Transverse colon (tissue), 4 donors: ENCODE measurements at places on chromosomes 7 and 10.
A peak's percentile ranks its signal among the peaks of the same experiment; 100 is the strongest.

DNA sequence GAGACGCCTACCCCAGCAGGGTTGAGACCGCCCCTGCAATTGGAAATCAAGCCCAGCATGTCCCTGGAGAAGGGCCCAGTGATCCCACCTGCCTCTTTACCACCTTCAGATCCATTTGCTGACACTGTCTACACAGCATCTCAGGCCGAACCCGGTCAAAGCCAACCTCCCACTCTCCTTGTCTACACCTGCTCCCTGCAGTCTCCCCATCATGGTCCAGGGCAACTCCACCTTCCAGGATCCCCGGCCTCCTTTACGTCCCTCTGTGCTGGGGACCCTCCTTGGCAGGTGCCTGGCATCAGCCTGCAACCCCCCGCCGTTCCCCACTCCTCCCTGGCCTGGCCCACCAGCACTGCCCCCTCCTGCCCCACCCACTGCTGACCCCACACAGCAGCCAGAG lies 227.2 kb downstream of the PAXIP1 start:
- no peaks in the 10 kb centered on the region for H3K27me3 ChIP-seq
- DNase-seq = no peak
- H3K27ac ChIP-seq = no peak overlapping the region
- no peaks in the 10 kb centered on the region for H3K4me1 ChIP-seq
- H3K36me3 ChIP-seq = no peaks in the 10 kb centered on the region
- H3K4me3 ChIP-seq = no peak overlapping the region

GRCh38 chr10:28284126-28284525 lies 18.7 kb downstream of the MPP7 start:
- H3K27me3 ChIP-seq = no peaks in the 10 kb centered on the region
- no peak for DNase-seq
- H3K4me1 ChIP-seq = no peaks in the 10 kb centered on the region
- no peaks in the 10 kb centered on the region for H3K36me3 ChIP-seq
- no peak overlapping the region for H3K4me3 ChIP-seq
- H3K27ac ChIP-seq = no peak overlapping the region

GRCh38 chr10:92619368-92619767 lies 26.4 kb downstream of the KIF11 start:
- H3K4me3 ChIP-seq = no peak overlapping the region
- H3K27me3 ChIP-seq = no peaks in the 10 kb centered on the region
- no peak for DNase-seq

- no peaks in the 10 kb centered on the region for H3K4me1 ChIP-seq
- H3K27me3 ChIP-seq = peaks cover 5% of the 10 kb centered on the region
- no peak overlapping the region for H3K27ac ChIP-seq
- no peaks in the 10 kb centered on the region for H3K36me3 ChIP-seq
- DNase-seq = no peak
Measured at GRCh38 chr7:70810558-70811139, 321.3 kb upstream of the GALNT17 start.

- no peak overlapping the region for H3K27ac ChIP-seq
- H3K4me3 ChIP-seq = no peak overlapping the region
- DNase-seq = no peak
Measured at GRCh38 chr7:34075523-34076370, 170.4 kb downstream of the BMPER start.

GRCh38 chr7:13109201-13109600 lies 421.8 kb downstream of the ARL4A start:
- DNase-seq = no peak
- no peaks in the 10 kb centered on the region for H3K27me3 ChIP-seq
- no peak overlapping the region for H3K27ac ChIP-seq
- H3K4me1 ChIP-seq = no peaks in the 10 kb centered on the region

- peaks cover 36% of the 10 kb centered on the region for H3K4me1 ChIP-seq
- H3K27ac ChIP-seq = peak within 1 kb of the TSS; percentile 84
- no peaks in the 10 kb centered on the region for H3K27me3 ChIP-seq
- DNase-seq = peak; percentile 94
- H3K4me3 ChIP-seq = peak within 1 kb of the TSS; percentile 72
- no peaks in the 10 kb centered on the region for H3K36me3 ChIP-seq
Measured at GRCh38 chr10:70132098-70133029, at the start of gene AIFM2. TSS of gene AIFM2 (minus strand) at chr10:70132825. CDS start at chr10:70124084, 8,741 bp downstream.
